DMS153 (cell line): ENCODE measurements at places on chromosomes 12 and 14.

DNA sequence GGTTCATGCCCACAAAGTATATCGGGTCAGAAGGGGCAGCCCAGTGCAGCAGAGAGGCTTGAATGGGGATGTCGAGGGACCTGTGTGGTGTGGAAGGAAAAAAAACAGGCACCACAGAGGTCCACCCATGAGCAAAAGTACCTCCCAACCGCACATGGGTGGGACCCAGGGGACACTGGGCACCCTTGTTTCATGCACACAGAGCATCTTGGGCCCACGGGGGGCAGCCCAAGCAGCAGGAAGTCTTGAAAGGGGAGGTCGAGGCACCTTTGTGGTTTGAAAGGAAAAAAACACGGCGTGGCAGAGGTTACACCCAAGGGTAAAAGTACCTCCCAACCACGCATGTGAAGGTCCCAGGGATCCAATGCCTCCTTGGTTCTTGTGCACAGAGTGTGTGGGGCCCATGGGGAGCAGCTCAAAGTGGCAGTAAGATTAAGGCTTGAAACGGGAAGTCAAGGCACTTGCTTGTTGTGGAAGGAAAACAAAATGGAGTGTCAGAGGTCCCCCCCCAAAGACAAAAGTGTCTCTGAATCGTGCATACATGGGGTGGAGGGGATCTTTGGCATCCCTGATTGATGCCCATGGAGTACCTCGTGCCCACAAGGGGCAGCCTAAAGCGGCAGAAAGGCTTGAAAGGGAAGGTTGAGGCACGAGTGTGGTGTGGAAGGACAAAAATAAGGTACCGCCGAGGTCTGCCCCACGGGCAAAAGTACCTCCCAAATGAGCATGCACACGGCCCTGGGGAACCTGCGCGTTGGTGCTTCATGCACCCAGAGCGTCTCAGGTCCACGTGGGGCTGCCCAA lies 575.5 kb downstream of the ALG10 start:
- DNase-seq: no peak

DNA sequence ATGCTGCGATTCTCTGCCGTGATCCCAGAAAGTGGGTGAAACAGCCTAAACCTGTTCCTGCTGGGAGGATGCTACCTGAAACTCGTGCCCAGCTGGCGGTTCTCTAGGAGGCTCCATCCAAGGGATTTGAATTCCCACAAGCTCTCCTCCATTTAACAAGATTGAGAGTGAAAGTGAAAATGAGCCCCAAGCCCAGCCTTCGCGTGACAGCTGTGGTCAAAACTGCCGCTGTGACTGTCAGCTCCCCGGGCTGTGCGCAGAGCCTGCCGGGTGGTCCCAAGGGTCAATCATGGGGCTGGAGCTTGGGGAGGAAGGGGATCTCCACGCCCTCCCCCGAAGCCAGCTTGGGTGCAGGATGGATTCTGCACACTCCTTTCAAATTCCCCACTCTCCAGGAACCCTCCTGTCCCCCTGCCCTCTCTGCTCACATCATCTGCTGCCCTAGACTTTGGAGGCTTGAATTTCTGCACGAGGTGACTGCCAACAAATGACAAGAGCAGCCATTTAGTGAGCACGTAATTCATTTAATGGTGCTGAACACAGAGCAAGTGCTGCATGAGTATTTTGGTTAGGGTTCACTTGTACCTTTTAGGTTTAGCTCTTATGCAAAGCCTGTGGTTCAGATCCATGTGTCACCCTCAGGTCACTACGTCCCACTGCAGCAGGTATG lies 5.3 kb downstream of the ASB2 start:
- no peak for DNase-seq

- DNase-seq: no peak
These were observed 28.9 kb upstream of the TSPAN8 start for GRCh38 chr12:71186571-71187288.

- no peak for DNase-seq
These were observed 63.6 kb upstream of the TMEM263 start for GRCh38 chr12:106892075-106892474.

DNA sequence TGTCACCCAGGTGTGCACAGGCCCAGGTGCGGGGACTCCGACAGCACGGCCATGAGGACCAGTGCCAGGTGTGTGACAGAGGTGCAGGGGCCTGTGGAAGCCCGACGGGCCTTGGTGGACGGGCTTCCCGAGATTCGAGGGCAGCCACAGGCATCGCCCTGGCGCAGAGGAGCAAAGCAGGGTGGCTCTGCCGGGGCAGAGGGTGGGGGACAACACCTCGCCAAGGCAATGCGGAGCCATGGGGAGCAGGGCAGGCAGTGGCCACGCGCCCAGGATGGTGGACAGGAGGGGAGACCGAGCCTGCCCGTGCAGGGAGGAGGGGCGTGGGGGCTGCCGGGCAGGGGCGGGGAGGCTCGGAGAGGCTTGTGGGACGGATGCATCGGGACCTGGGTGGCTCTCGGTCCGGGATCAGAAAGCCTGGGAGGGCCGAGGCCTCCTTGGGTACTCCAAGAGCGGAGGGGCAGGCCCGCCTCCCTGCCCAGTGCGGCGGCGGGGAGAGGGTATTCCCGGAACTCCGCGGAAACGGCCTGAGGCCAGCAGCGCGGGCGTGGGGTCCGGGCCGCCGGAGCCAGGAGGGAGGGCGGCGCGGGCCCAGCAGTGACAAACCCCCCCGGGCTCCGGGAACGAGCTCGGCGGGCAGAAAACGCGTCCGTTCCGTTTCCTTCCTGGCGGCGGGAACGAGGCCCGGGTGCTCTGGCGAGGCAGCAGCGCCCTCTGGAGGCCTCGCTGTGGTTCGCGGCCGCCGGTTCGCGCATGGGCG lies 1.6 kb downstream of the TMEM121 start:
- no peak for DNase-seq
